Stimulated activated CD4-positive, alpha-beta T cell treated with anti-CD3 and anti-CD28 coated beads, TNF-alpha, amount 100 ng/mL, for 1 hour (primary cell): ENCODE measurements at places on chromosomes 16 and 17.

DNA sequence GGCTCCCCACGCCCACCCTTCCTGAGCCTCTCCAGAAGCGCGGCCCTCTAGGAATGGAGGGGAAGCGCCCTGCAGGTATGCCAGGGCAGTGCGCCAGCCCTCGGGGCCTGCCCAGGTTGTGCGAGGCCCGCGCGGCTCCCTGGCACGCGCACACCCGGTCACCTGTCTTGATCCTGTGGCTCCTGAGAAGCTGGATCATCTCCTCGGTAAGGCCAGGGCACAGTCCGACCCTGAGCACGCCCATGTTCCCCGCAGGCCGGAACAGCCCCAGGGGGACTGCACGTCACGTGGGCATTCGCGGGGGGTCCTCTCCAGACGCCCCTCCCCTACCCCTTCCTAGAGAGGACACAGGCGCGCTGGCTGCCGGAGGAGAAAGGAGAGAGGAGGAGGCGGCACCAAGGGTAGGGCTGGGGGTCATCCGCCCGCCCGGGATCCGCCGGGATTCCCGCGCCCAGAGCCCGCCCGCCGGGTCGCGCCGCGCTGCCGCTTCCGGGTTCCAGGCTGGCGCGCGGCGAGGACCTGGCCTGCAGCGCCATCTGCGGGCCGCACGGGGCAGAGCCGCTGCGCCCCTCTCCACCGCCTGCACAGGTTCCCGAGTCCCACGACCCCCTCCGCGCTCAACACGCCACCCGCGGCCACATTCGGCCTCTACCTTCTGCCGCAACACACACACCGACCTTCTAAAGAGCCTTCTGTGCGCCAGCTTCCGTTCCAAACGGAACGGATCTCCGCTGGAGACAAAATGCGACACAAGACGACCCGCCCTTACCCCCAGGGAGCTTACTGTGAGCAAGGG lies at the start of gene RAD51D:
Gene RAD51D, minus strand, starts transcription at position 491 of the 796 bp plus-strand sequence. Its CDS starts 247 bp downstream, at position 244.
- DNase-seq: no peak

DNA sequence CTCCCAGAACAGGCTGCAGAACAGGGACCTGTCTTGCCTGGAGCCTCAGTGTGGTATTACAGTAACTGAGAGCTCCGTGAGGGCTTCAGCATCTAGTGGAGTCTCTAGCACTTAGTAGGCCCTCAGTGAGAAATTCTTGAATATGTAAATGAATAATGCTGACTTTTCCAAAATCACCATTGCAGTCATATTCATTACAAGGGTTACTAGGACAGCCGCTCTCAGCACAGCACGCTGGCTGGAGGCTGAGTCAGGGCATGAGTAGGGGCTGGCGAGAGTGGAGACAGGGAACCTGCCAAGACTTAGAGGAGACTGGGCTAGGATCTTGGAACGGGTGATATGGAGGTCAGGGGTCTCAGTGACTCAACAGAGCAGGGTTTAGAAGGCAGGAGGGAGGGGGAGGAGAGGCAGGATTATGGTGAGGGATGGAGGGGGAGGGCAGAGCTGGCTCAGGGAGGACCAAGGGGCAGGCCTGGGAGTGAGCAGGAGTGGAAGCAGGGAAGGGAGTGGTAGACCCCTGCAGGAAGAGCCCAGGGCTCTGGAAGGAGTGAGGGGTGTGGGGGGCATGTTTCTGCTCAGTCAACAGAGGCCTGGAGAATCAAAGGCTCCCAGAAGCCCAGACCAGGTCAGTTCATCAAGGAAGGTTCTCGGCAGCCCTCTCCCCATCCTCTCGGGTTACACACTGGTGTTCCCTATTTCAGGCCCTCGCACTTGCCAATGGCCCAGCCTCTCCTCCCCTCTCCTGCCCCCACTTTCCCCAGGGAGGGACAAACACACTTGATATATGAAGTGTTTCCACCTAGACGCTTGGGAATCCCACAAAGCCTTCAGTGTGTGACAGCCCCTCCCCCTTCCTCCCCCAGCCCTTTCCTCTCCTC lies 42.3 kb downstream of the FZD2 start:
- DNase-seq: no peak

DNA sequence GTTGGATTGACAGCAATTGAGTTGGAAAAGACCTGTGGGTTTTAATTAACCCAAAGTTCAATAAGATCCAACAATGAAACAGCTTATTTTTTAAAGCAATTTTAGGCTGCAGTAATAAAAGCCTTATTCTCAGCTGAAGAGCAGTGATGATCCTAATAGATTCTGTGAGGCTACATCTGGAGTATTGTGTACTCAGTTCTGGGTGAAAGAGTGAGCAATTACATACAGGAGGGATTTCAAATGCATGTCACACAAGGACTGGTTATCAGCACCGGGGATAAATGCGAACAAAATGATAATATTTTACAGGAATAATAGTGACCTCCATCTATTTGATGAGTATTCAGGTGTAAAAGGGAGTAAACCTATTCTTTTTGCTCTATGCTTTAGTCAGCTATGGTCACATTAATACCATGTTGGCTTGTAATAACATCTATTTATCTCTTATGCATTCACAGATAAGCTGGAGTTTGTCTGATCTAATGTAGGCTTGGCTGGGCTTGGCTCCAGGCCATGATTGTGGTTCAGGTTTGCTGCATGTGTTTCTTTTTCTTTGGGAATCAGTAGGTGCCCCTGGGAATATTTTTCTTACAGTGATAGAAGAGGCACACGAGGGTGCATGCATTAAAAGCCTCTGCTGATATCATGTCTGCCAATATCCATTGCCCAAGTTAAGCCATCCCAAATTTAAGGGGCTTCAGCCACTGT lies 22.2 kb upstream of the TOX3 start:
- no peak for DNase-seq

- no peak for DNase-seq
Measured at GRCh38 chr16:710500-711075, 4.3 kb upstream of the METRN start.

- no peak for DNase-seq
Measured at GRCh38 chr16:81780350-81780749, 1.3 kb downstream of the PLCG2 start.

GRCh38 chr17:62179525-62180161 lies 114.6 kb upstream of the MED13 start:
- DNase-seq: no peak

GRCh38 chr17:65850486-65850885 lies 289.0 kb upstream of the AXIN2 start:
- no peak for DNase-seq

- DNase-seq: no peak
Measured at GRCh38 chr16:10576390-10577304, 3.8 kb downstream of the EMP2 start.

DNA sequence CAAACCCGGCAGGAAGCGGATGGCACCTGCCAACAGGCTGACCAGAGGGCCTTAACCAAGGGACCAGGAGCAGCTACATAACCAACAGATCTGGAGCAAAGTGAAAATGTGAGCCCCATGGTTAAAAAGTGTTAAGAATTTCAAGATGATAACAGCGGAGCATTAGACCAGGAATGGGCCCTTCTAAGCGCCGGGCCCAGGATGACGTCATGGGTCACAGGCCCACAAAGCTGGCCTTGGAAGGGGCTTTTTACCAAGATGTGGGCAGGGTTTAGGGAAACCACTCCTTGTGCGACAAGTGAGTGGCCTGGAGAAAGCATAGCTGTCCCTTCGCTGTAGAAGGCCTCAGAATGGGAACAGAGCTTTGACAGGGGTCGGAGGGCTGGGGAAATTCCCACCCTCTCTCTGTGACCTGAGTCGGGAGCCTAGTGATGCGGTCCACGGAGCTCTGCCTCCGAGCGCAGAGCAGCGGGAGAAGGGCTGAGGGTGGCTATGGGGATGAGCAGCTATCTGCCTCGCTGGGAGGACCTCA lies 84.4 kb upstream of the RPL38 start:
- no peak for DNase-seq

GRCh38 chr17:21742326-21742725 lies 50.0 kb downstream of the KCNJ18 start:
- DNase-seq: no peak

DNA sequence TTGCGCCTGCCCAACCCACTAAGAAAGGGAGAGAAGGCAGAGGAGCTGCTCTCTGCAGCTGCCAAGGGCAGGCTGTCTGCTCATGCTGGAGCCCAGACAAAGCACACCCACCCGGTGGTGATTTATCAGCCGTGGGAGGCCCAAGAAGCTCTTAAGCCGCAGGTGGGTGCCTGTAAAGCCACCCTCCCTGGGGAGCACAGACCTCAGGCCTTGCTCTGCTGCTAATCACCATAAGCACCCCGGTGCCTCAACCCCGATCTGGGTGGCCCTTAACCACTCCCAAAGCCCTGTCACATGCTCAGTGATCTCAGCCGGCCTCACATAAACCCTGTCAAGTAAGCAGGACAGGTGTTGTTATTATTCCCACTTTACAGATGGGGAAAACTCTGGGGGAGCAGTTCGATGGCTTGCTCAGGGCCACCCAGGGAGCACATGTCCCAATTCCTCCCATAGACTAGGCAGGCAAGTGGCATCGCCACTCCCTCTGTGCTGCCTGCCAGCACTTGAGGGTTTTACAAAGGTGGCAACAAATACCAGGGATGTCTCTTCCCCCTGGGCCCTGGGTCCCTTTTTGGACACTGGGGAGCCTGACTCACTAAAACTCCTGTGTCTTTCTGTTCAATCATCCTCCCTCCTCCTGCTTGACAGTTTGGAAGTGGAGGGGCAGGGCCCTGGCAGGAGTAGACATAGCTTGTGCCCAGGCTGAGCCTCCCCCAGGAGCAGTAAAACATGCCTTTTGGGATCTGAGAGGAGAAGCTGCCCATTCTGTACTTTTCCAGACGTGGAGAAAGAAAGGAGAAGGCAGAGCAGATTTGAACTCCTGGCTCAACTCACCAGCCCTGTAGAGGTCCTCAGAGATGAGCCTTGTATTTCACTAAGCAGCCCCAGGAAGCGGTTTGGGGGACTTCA lies 299.3 kb downstream of the SOX9 start:
- no peak for DNase-seq

- DNase-seq: no peak
Measured at GRCh38 chr17:50114849-50115357, 15.1 kb downstream of the SAMD14 start.

DNA sequence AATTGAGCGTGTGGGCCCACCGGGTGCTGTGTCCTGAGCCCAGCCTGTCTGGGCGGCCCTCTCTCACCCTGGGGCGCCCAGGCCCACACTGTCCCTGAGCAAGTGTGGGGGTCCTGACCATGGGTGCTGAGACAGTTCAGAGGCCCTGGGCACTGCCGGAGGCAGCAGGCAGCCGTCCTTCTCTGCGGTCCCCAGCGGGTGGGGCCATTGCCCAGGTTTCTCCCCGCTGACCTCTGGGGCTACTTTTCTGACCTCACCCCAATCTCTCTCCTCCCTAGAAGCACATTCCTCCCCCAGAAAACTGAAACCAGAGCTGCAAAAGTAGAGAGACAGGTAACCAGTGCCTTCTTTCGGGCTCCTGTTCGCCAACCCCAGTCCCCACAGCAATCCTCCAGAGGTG lies 36.0 kb upstream of the PVALEF start:
- DNase-seq: no peak

DNA sequence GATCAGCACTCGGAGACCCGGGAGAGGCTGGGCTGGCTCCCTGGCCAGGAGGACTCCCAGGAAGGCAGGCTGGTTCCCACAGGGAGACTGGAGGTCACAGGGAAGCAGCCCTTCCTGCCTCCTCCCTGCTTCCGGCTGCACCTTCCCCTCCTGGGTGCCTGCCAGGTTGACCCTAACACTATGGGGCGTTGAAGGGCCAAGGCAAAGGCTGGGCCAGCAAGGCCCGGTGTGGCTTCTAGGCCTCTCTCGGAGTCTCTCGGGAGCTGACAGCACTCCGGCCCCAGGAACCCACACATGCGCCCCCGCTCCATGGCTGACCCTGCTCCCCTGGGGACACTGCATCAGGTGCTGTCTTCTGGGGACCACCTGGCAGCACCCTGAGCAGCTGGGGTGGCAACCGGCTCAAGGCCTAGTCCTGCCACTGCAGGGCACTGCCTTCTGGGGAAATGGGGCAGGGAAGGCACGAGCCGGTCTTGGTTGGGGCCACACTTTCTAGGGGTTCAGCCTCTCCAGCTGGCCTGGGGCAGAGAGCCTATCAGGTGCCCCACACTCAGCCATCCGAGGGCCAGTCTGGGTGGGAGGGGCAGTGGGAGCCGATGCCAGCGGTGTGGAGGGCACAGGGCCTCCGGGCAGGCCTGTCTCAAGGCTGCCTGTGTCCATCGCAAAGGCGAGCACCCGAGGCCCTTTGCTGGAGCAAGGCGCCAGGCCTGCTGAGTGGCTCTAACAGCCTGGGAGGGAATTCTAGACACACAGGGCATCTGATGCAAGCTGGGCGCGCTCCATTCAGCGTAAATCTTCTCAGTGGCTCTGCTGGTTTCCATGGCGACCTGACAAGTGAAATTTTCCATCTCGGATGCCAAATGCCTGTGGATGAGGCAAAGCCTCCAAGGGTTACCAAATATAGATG lies 5.6 kb upstream of the MTSS2 start:
- DNase-seq: no peak

- DNase-seq: no peak
Measured at GRCh38 chr17:17570798-17571716, 20.5 kb downstream of the PEMT start.

- DNase-seq: no peak
Measured at GRCh38 chr17:51617986-51618385, 357.6 kb downstream of the UTP18 start.

GRCh38 chr16:23516366-23517137 lies 6.3 kb upstream of the GGA2 start:
- no peak for DNase-seq

DNA sequence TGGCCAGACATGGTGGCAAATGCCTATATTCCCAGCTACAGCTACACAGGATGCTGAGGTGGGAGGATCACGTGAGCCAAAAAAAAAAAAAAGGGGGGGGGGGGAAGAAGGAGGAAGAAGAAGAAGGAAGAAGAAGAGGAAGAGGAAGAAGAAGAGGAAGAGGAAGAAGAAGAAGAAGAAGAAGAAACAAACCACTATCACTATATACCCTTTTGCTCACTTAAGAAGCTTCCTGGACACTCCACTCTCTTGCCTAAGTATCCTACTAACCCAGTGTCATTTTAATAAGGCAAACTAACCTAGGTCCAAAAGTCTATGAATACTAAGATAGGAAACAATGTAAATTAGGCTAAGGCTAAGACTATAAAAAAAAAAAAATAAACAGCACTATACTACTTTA lies 54.8 kb downstream of the GPATCH8 start:
- no peak for DNase-seq

DNA sequence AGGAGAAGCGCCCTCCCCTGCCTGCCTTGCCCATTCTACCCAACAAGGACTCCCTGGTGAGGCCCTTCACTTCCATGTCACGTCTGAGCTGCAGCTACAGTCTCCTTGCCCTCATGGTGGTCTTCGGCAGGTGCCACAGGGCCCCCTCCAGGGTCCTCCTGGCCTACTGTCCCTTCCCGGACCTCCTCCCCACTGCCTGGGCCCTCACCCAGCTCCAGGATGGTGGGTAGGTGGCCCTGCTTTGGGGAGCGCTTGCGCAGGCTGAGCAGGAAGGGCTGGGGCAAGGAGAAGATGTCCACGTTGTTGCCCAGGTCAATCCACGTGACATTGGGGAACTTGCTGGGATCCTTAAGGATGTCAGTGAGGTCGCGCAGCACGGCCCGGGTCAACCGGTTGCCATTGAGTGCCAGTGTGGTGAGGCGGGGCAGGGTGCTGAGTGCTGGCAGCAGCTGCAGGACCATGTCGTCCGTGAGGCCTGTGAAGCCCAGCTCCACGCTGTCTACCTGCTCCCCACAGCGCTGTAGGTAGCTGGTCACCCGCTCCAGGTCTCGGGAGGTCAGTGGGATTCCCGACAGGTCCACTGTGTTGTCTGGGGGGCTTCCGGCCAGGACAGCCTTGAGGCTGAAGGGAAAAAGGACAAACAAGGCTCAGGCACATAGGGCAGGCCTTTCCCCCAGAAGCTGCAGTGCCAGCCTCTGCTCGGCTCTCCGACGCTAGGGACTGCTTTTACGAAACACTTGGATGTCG lies 28.3 kb downstream of the TRPV2 start:
- DNase-seq: no peak
